K562 (cell line): ENCODE measurements at places on chromosomes 5 and 9. TPM values are rescaled to one million over a fixed set of nuclear protein-coding genes. Genes with fewer than 3 reads are reported as not detected.

The GRXCR2 gene
- total RNA-seq: not detected in 2 replicates

The SLC34A3 gene
- total RNA-seq: not detected in 2 replicates

The CAVIN4 gene
- 0.18 and 0.20 TPM in 2 replicates for total RNA-seq

The CDH9 gene
- not detected in 2 replicates for total RNA-seq

The RNF20 gene
- 21.2 and 23.3 TPM in 2 replicates for total RNA-seq

The PLEKHG4B gene
- 0.02 and 0.04 TPM in 2 replicates for total RNA-seq

The TNFSF15 gene
- total RNA-seq: not detected in 2 replicates

The LCN6 gene
- total RNA-seq: not detected in 2 replicates

The FOXE1 gene
- total RNA-seq: not detected in 2 replicates

The PRELID2 gene
- 20.1 and 23.7 TPM in 2 replicates for total RNA-seq

GRCh38 chr9:738209-738915 is 103.1 kb upstream of the DMRT1 start:
- no peak overlapping the region for H3K27ac ChIP-seq
- no peak overlapping the region for H3K4me3 ChIP-seq
- H3K27me3 ChIP-seq: peaks cover 15% of the 10 kb centered on the region

DNA sequence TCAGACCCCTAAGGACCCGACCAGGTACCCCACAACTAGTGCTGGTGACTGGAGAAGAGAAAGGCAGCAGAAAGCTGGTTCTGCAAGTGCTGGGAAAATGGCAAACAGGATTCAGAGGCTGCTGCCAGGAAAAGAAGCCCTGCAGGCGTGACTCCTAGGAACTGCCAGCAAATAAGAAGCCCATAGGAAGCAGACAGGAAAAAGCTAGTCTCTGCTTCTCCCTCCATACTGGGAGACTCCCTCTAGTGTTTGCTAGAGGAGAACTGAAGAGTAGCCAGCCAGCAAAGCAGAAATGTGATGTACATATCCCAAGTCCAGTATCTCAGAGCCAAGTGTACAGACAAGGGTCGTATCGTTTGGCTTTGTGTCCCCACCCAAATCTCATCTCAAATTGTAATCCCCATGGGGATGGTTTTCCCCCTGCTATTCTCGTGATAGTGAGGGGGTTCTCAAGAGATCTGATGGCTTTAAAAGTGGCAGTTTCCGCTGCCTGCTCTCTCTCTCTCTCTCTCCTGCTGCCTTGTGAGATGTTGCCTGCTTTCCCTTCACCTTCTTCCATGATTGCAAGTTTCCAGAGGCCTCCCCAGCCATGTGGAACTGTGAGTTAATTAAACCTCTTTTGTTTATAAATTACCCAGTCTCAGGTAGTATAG is 38.1 kb upstream of the TUSC1 start:
- DNase-seq: no peak
- no peak overlapping the region for H3K27ac ChIP-seq
- no peaks in the 10 kb centered on the region for H3K4me1 ChIP-seq

DNA sequence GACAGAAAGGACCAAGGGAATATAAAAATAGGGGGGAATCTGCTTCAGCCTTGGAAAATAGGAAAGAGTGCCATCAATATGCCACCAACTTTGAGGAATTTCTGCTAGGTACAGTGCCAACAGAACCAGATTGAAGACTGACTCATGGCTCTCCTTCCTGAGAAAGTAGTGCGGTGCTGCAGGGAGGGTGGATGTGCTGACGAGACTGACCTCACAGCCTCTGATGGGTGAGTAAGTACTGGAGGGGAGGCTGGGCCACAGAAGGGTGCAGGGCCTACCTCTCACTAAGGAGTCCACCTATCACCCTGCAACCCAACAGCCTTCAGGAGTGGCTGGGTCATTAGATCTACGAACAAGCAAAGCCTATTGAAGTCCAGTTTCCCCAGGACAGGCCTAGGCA is 187.6 kb downstream of the GABBR2 start:
- H3K36me3 ChIP-seq: no peaks in the 10 kb centered on the region
- DNase-seq: no peak
- no peak overlapping the region for H3K27ac ChIP-seq
- no peaks in the 10 kb centered on the region for H3K4me1 ChIP-seq
- H3K4me3 ChIP-seq: no peak overlapping the region

- H3K4me1 ChIP-seq: no peaks in the 10 kb centered on the region
- DNase-seq: no peak
- H3K4me3 ChIP-seq: no peak overlapping the region
- H3K27me3 ChIP-seq: no peaks in the 10 kb centered on the region
Measured at GRCh38 chr9:4193391-4193790, 106.5 kb downstream of the GLIS3 start.

DNA sequence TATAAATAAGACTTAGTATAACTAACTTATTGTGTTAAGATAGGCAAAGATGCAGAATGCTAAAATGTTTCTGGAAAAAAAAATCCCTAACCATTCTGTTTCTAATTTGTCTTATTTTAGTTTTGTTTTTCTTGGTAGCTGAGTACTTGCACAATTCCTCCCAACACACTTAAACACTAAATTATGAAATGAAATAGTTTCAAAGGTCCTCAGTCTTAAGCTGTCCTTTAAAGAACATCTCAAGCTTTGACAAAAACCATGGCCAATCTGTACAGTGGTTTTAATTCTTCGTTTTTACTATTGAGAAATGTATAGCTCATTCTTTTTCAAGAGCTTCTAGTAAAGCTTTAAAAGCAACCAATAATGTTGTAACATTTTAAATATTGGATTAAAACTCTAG is 171.5 kb downstream of the EDIL3 start:
- H3K27ac ChIP-seq: no peak overlapping the region
- no peak for DNase-seq
- H3K27me3 ChIP-seq: no peaks in the 10 kb centered on the region
- no peaks in the 10 kb centered on the region for H3K4me1 ChIP-seq
- H3K4me3 ChIP-seq: no peak overlapping the region

- H3K4me3 ChIP-seq: no peak overlapping the region
- H3K36me3 ChIP-seq: no peaks in the 10 kb centered on the region
- H3K27ac ChIP-seq: no peak overlapping the region
- DNase-seq: no peak
Measured at GRCh38 chr5:168529374-168530234, 499 bp downstream of the FBLL1 start.

DNA sequence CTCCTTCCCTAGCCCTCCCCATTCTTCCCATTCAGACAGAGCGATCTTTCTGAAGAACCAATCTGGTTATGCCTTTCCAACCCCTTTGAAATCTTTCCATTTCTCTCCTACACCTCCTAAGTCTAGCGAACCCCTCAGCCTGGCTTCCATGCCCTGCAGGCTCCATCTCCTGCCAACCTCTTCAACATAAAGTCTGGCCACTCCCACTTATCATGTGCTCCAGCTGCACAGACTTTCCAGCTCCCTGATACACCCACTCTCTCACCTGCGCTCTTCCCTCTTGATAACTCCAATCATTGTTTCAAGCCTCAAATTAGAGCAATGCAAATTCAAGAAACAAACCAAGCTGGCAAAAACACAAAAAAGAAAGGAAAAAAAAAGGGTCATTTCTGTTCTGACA is 3.8 kb upstream of the ORM1 start:
- no peaks in the 10 kb centered on the region; the same call in 1 of the 2 replicates for H3K4me1 ChIP-seq
- peaks cover 31% of the 10 kb centered on the region for H3K27me3 ChIP-seq
- H3K36me3 ChIP-seq: no peaks in the 10 kb centered on the region

DNA sequence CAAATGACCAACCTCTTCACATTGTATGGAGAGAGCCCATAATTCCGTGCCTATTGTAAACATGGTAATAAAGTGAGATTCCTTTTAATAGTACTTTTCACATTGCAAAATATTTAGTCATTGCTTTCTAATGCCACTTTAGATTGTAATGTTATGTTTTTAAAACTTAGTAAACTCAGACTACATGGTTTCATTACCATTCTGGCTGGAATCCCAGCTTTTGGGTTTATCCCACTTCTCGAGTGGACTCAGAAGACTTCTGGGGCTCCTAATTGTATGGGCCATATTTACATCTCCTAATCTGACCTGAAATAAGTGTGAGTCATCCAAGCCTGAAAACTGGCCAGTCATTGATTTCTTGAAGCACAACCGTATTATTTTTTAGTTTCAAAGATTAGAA is 217.6 kb downstream of the CAAP1 start:
- no peaks in the 10 kb centered on the region for H3K27me3 ChIP-seq
- no peaks in the 10 kb centered on the region for H3K36me3 ChIP-seq
- no peak overlapping the region for H3K27ac ChIP-seq
- no peak overlapping the region for H3K4me3 ChIP-seq
- no peak for DNase-seq

DNA sequence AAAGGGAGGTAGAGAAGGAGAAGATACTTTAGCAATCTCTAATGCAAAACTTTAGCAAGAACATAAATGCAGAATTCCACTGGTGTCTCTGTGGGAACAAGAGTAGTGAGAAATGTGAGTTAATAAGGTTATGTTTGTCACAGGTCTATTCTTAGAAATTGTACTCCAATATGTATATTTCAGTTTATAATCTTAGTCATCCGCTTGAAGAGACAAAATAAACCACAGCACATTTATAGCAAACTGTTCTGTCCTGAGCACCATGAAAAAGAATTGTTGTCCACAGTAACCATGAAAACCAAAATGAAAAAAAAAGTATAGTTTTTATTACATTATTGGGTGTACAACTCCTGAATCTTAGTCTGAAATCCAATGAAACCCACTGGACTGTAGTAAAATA is 93.6 kb upstream of the TSLP start:
- no peak overlapping the region for H3K4me3 ChIP-seq
- no peaks in the 10 kb centered on the region for H3K4me1 ChIP-seq

DNA sequence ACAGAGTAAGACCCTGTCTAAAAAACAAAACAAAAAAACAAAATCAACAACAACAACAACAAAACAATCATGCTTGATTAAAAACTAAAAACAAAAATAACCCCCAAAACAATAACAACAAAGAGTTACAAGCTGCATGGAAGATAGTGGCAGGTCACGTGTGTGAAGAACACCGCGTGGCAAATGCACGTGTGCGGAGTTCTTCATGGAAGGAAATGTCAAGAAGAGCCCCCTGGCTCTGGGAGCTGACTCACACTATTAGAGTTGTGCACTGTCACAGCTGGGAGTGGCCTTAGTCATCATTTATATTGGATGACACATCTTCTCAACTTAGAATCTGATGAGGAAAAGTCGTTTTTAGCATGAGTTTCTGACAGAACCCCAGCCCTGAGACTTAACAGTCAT is 110.5 kb downstream of the JMY start:
- peak; percentile 54 for DNase-seq
- H3K4me1 ChIP-seq: no peaks in the 10 kb centered on the region
- H3K4me3 ChIP-seq: no peak overlapping the region

DNA sequence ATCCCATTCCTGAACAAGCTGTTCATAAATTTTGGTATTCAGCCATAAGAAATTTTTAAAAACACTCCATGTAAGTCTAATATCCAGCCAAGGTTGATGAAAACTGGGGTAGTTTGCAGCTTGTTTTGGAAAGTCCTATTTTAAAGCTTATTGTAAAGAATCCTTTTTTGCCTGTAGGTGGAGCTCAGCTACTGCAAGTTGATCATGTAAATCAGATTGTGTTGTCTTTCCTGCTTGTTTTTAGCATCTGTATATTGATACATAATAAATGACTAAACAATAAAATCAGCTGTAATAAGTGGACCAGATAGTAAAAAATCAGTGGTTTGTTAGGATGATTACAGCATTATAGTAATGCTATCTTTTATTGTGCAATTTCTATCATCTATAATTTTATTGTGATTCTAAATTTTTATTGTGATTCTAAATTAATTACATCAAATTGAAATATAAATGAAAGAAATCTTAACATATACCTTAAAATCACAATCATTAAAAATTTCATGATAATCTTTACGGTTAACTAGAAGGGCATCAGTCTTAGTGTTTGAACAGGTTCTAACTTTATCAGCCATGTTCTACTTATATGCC is 42.4 kb downstream of the CWC27 start:
- H3K27ac ChIP-seq: no peak overlapping the region
- no peaks in the 10 kb centered on the region for H3K27me3 ChIP-seq
- H3K36me3 ChIP-seq: peaks cover 4% of the 10 kb centered on the region; the same call in 2 of the 3 replicates
- no peak overlapping the region for H3K4me3 ChIP-seq

GRCh38 chr5:158869092-158869491 is 230.6 kb downstream of the EBF1 start:
- H3K4me3 ChIP-seq: no peak overlapping the region
- no peaks in the 10 kb centered on the region for H3K36me3 ChIP-seq
- H3K4me1 ChIP-seq: no peaks in the 10 kb centered on the region
- no peak overlapping the region for H3K27ac ChIP-seq
- no peaks in the 10 kb centered on the region for H3K27me3 ChIP-seq
- DNase-seq: no peak

DNA sequence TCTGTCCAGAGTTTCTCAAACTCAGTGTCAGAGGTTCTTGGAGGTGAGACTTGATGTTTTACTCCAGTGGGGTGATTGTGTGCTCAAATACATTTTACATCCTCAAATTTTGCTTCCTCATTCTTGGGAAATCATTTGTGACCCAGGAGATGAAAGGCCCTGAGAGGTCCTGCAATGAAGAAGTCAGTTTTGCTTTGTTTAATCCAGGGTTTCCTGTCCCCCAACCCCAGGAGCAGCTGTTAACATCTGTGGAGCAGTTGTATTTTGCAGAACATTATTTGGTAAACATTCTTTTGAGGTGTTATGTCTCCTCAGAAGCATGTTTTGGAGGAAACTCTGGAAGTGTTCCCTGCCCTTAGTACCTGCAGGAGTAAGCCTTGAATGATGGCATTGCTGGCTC is 59.8 kb downstream of the DAB2IP start:
- H3K4me3 ChIP-seq: no peak overlapping the region
- DNase-seq: no peak
- no peaks in the 10 kb centered on the region for H3K4me1 ChIP-seq
- peaks cover 33% of the 10 kb centered on the region for H3K27me3 ChIP-seq

- no peaks in the 10 kb centered on the region for H3K36me3 ChIP-seq
- H3K4me1 ChIP-seq: no peaks in the 10 kb centered on the region
- no peaks in the 10 kb centered on the region for H3K27me3 ChIP-seq
- no peak overlapping the region for H3K4me3 ChIP-seq
Measured at GRCh38 chr9:19840953-19841352, 52.1 kb upstream of the SLC24A2 start.

GRCh38 chr5:118293378-118293777 is 695.0 kb downstream of the DTWD2 start:
- no peak overlapping the region for H3K27ac ChIP-seq
- H3K27me3 ChIP-seq: no peaks in the 10 kb centered on the region
- no peaks in the 10 kb centered on the region for H3K4me1 ChIP-seq
- DNase-seq: no peak
- H3K4me3 ChIP-seq: no peak overlapping the region

- DNase-seq: no peak
- peaks cover 3% of the 10 kb centered on the region for H3K4me1 ChIP-seq
- no peak overlapping the region for H3K4me3 ChIP-seq
Measured at GRCh38 chr9:93254806-93255493, 71.0 kb downstream of the WNK2 start.
